ENCODE measurements at places on chromosomes 16 and 17.
A peak's percentile ranks its signal among the peaks of the same experiment; 100 is the strongest.

DNA sequence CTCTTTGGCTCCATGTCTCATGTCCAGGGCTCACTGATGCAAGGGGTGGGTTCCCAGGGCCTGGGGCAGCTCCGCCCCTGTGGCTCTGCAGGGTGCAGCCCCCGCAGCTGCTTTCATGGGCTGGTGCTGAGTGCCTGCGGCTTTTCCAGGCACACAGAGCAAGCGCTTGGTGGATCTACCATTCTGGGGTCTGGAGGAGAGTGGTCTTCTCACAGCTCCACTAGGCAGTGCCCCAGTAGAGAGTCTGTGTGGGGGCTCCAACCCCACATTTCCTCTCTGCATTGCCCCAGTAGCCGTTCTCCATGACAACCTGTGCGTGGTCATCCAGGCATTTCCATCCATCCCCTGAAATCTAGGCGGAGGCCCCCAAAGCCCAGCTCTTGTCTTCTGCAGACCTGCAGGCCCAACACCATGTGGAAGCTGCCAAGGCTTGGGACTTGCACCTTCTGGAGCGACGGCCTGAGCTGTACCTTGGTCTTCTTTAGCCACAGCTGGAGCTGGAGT is 5.2 kb downstream of the IL32 start:
- no peak for DNase-seq

DNA sequence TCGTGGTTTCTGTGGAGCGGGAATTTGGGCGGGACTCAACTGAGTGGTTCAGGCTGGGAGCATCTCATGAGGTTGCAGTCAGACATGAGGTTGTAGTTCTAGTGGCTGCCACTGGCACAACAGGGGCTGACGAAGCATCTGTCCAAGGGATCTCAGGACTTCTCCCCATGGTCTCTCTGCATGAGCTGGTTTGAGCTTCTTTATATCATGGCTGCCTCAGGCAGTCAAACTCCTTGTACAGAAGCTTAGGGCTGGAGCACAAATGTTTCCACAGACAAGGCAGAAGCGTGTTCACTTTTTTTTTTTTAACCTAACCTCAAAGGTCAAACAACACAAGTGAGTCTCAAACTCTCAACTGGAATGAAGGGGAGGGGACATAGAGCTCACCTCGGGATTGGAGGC is 243.3 kb downstream of the MSI2 start:
- no peak for DNase-seq

GRCh38 chr16:80670170-80670865 is 129.5 kb downstream of the DYNLRB2 start:
- DNase-seq: no peak

DNA sequence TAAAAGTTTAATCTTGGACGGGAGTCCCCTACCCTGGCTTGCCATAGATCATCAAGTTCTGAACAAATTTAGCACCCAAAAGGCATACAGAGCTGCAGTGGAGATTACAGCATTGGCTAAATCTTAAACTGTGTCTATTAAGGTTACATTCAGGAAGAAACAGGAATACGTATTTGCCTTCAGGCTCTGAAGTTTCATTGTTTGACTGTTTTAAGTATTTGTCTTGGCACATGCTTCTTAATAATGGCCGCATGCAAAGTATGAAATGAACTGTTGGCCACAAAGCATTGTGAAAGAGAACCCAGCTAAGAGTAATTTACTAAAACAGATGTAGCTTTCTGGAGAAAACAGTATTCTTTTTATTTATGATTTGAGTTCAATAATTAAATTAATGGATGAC is 63.9 kb upstream of the CNEP1R1 start:
- DNase-seq: no peak

GRCh38 chr16:87724490-87725291 is 41.1 kb downstream of the KLHDC4 start:
- no peak for DNase-seq

GRCh38 chr17:60439501-60439900 is 17.2 kb downstream of the CHCT1 start:
- no peak for DNase-seq

GRCh38 chr16:1825864-1826690 is 548 bp downstream of the HAGH start:
- peak; percentile 65 for DNase-seq

- no peak for DNase-seq
Observed at GRCh38 chr17:16512011-16512410, 20.0 kb upstream of the LRRC75A start.

- no peak for DNase-seq
Observed at GRCh38 chr17:57839571-57839923, 10.3 kb downstream of the MRPS23 start.

DNA sequence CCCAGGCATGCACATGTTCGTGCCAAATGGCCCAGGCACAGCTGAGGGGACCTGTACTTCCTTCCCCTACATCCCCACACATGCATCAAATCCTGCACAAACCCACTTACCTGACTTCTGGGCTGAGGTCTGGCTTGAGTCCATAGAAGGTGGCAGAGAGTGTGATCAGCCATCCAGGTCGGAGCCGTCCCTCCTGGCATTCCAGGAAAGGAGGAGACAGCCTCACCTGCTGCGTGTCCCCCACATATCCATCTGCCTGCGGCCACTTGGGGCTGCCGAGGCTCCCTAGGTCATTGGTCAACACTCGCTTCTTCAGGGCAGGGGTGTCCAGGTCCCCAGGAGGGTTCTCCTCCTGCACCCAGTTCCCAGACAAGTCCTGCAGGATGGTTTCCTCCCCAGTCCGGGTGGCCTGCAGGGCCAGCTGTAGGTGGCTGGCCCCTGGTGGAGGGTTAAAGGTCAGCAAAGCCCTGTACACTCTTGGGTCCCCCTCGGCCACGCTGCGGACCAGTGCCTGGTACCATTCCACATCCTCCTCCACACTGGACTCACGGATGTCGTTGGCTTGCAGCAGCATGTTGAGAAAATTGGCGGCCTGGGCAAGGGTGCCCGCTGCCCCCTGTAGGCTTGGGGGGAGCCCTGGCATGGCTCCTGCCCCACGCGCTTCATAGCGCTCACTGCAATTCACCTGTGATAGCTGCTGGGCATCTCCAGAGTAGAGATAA is 709 bp downstream of the GPR179 start:
- DNase-seq: no peak

GRCh38 chr17:19316761-19317358 is 45.7 kb downstream of the B9D1 start:
- no peak for DNase-seq

DNA sequence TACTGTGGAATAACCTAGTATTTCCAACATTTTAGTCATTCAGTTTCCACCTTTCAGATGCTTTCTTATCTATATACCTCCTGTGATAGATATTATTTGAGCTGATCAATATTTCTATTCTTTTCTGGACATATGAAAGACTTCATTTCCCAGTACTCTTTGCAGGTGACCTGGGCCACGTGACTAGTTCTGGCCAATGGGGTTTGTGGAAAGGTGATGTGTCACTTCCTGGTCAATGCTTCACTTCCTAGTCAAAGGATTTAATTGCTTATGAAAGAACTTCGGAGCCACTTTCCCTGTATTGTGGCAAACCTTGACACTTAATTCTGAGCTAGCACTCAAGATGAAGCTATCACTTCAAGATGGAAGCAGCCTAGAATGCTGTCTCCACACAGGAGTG is 248.9 kb upstream of the FOXF1 start:
- no peak for DNase-seq

- no peak for DNase-seq
Observed at GRCh38 chr16:23709536-23709935, 3.5 kb downstream of the ERN2 start.

- no peak for DNase-seq
Observed at GRCh38 chr16:88393034-88393433, 10.3 kb downstream of the ZNF469 start.

DNA sequence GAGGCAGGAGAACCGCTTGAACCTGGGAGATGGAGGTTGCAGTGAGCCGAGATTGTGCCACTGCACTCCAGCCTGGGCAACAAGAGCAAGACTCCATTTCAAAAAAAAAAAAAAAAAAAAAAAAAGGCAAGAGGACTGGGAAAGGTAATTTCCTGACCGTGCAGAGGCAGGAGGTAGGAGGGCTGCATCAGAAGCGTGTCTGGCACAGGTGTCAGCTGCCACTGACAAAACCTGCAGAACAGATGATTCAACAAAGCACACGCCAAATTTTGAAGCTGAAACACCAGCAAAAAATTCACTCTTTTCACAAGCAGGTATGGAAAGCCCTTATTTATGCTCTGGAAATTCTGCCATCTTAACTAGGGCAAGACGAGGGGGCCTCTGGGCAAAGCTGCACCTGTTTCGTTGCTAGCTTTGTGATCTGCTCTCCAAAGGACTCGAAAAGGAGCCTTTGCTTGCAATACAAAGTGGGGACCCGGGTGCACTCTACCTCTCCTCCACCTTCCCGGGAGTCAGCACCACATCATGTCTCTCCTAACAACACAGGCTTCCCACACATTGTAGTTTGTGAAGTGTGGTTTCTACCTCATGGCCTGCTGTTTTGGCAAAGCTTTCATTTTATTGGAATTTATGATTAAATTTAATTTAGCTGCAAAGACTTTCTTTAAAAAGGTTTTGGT is 33.7 kb downstream of the USP22 start:
- no peak for DNase-seq

DNA sequence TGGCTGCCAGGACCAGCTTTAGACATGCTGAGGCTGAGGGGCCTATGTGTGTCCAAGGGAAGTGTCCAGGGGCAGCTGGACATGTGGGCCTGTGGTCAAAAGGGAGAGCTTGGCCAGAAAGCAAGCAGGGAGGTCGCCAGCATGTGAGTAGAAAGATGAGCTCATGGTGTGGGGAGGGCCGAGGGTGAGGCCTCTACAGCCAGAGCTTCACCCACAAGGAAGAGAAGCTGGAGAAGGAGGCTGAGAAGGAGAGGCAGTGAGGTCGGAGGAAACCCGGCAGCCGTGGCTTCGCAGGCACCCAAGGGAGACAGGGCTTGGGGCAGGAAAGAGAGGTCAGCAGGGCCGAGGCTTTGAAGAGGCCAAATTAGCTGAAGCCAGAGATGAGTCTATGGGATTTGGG is 4.0 kb upstream of the HSD11B2 start:
- DNase-seq: no peak

DNA sequence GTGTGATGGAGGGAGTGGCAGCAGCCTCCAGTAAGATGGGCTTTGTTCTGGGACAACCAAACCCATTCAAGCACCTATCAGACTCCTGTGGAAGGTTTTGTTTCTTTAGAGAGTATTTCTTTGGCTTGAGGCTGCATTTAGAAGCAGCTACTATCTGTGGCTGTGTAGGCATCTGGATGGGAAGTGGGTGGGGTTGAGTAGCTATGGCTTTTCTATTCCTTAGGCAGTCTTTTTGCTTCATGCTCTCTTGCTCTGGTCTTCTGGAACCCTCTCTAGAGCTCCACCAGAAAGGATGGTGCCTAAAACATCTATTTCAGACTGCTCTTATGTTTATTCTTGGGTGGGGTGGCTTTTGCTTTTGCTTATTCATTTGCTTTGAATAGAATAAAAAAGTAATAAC is 19.9 kb downstream of the TNRC6A start:
- no peak for DNase-seq

GRCh38 chr17:73256220-73256619 is 5.5 kb downstream of the CPSF4L start:
- DNase-seq: no peak

GRCh38 chr17:47702391-47702995 is 8.5 kb downstream of the TBKBP1 start:
- no peak for DNase-seq

- DNase-seq: no peak
Observed at GRCh38 chr17:79189305-79189704, 114.7 kb downstream of the ENGASE start.

GRCh38 chr17:35903451-35903850 is 23.3 kb upstream of the CCL5 start:
- no peak for DNase-seq

DNA sequence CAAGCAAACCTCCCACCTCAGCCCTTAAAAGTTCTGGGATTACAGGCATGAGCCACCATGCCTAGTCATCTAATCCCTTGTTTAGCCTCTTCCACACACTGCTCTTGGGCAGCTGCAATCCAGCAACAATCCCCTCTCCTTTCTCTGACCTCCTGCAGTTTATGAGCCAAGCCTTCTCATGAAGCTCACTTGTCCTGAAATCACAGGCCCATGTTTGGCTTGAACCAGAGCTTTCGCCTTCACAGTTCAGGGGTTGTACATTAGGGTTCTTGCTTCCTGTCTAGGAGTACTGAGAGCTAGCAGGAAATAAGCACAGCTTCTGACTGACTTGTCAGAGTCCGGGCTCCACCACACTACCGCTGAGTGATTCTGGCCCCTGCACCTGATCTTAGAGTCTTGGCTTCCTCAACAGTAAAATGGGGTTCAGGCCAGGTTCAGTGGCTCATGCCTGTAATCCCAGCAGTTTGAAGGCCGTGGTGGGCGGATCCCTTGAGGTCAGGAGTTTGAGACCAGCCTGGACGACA is 16.3 kb downstream of the ERAL1 start:
- no peak for DNase-seq

GRCh38 chr17:75091855-75092327 is 4.1 kb downstream of the SLC16A5 start:
- DNase-seq: no peak

GRCh38 chr16:14109782-14110727 is 38.9 kb downstream of the MRTFB start:
- DNase-seq: no peak

DNA sequence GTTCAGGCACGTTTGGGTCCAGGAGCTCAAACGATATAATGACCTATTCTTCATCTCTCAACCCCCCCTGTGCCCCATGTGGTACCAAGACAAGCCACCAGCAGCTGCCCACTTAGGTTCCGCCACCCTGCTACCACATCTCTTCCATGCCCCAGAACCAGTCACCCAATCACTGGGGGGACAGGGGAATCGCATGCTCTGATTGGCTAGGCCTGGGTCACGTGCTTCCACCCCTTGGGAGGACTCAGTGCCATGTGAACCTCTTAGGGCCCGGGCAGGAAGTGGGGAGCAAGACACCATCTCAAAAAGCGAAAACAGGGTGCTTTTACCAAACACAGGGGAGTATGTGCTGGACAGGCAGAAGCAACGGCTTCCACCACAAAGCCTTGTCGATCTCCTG is 91.3 kb downstream of the KATNIP start:
- no peak for DNase-seq

GRCh38 chr16:86355531-86355930 is 154.8 kb upstream of the FOXF1 start:
- no peak for DNase-seq

GRCh38 chr16:56193951-56194726 is 2.9 kb downstream of the GNAO1 start:
- DNase-seq: peak; percentile 47

- no peak for DNase-seq
Observed at GRCh38 chr16:47970291-47970931, 185.4 kb downstream of the ABCC12 start.

GRCh38 chr16:11543661-11544393 is 42.9 kb downstream of the LITAF start:
- no peak for DNase-seq

DNA sequence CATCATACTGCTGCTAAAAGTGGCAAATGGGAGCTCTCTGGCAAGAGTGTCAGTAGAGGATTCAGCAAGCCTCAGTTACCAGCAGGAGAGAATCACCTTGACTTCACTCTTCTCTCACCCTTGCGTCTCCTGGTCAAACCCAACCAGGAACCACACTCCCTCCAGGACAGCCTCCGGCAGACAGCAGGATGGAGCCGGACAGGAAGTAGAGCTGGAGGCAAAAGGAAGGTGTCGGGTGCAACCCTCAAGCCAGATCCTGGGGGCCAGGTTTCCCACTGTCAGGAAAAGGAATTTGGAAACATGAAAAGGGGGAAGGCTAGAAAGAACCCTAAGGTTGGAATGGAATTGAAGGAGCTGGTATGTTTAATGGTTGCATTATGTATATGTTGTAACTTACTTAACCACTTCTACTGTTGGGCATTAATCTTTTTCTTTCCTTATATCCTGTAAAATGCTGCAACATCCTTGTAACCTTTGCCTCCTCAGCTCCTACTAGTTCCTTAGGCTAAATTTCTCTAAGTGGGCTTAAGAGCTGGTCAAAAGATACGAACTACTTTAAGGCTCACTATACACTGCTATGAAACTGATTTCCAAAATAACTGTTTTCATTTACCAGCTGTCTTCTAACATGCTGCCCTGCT is 40.3 kb downstream of the CYTH1 start:
- no peak for DNase-seq
